ENCODE measurements at places on chromosomes 7 and 10. TPM values are rescaled to one million over a fixed set of nuclear protein-coding genes. Genes with fewer than 3 reads are reported as not detected.

DNA sequence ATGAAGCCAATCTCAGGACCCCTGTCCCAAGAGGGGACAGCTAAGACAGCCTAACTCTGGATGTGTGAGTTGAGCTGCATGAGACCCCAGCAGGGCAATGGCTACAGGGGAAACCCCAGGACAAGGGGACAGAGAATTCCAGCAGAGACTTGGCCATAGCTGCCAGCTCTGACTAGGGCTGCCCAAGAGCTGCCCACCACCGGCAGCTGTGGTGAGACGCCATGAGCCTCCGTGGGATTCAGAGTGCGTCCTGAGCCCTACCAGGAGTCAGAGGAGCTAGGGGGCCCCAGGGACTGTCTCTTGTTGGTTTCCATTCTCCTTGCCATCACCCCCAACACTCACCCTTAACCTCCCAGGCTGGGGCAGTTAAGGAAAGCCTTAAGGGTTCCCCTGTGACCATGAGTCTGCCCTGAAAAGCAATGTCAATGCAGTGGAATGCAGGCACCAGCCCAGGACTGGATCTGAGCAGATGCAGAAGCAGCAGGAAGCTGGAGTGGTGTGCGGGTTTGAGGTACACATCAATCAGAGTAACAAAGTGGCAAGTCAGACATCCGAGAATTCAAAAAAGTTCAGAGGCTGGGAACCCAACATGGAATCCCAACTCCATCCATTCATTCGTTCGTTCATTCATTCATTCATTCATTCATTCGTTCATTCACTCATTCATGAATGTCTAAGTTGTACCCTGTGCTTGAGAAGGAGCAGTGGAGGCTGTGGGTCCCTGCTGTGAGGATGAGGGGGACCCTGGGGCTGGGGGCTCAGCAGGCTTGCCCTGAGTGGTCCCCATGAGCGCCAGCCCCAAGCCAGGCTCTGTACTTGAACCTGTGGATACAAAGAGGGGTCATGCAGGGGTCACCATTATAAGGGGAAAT is 52.9 kb downstream of the C10orf120 start:
- peak; percentile 52 for DNase-seq

GRCh38 chr10:51129946-51130544 is 55.8 kb downstream of the PRKG1 start:
- DNase-seq: no peak

DNA sequence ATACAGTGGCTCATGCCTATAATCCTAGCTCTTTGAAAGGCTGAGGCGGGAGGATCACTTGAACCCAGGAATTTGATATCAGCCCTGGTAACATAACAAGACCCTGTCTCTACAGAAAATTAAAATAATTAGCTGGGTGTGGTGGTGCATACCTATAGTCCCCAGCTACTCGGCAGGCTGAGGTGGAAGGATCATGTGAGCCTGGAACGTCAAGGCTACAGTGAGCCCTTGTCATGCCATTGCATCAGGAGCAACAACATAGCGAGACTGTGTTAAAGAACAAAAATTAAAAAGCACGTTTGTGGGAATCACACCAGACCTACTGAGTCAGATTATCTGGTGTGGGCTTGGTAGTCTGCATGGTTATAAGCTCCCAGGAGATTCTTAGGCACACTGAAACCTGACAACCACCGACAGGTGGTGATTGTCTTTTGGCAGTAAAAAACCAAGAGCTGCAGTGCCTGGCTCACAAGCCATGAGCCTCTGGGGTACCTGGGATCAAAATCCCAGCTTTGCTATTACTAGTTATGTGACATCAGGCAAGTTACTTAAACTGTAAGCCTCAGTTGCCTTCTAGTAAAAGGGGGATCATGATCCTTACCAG is 146.9 kb downstream of the SND1 start:
- no peak for DNase-seq

- DNase-seq: no peak
Measured at GRCh38 chr7:106964466-106964865, 80.0 kb upstream of the PRKAR2B start.

The DRGX gene
- not detected for total RNA-seq

DNA sequence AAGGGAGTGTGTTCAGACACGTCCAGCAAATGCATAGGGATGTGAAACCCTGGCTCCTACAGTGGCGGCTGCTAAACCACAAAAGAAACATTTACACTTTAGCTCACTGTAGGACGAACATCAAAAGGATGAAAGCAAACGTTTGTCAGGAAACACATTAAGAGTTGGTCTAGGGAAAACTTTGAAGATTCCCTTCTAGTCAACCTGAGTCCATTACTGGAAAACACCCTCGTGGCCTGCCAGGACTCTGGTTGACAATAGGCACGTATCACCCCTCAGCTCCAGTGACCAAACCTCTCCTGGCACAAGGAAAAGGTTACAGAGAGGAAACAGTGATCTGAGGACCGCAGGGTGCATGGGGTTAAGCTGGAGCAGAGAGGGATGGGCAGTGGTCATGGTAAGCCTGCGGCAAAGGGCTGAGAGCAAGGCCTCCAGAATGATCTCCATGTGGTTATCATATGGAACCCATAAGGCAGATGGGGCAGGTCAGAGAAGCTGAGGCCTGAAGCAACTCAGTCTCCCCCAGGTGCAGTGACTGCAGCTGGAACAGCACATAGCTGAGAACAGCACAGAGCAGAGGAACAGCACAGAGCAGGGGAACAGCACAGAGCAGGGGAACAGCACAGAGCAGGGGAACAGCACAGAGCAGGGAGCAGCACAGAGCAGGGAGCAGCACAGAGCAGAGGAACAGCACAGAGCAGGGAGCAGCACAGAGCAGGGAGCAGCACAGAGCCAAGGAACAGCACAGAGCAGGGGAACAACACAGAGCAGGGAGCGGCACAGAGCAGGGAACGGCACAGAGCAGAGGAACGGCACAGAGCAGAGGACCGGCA is 49.9 kb downstream of the CHST15 start:
- no peak for DNase-seq

The FFAR4 gene
- not detected for total RNA-seq

GRCh38 chr7:74029089-74029785 is 1.3 kb downstream of the ELN start:
- no peak for DNase-seq

GRCh38 chr7:99141841-99142726 is 1.8 kb downstream of the SMURF1 start:
- DNase-seq: peak; percentile 56

DNA sequence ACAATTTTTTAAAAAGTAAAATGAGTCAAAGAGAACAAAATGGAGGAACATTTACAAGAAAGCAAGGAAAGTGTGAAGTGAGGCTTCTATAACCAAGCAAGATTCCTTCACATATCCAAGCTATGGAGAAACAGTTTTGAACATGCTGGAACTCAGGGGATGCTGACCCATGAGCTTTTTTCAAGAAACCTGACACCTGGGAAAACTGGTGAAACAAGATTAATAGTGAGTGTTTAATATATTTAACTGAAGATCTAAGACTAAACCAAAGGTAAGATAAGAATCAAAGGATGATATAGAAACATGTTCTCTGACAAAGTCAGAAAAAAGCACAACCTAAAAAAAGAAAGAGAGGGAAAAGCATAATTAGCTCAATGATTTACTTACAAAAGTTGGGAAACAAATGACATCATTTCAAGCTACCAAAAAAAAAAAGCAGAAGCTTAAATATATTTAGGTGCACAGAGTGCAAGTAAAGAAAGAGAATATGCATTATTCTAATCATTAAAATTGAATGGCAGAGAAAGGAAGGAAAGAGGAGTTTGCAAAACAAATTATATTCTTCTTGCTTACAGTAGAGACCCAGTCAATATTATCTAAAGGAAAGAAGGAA is 24.9 kb downstream of the C7orf25 start:
- DNase-seq: no peak

DNA sequence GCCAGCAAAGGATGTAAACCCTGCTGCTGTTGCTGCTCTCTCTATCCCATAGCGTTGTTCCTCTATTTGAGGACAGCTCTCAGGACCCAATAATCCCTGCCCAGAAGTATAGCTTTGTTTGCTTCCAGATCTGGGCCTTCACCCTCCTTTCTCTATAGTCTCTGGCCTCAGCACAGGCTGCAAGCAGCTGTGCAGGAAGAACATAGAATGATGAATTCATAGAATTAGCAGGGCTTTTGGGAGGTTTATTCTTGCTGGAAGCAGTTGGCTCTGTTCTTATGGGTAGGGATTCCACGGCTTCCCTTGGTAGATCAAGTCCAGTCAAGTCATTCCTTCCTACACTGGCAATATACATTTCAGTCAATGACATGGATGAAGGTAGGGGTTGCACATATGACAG is 354.7 kb downstream of the HPSE2 start:
- DNase-seq: no peak

The KIFBP gene
- 13.2 TPM for total RNA-seq

DNA sequence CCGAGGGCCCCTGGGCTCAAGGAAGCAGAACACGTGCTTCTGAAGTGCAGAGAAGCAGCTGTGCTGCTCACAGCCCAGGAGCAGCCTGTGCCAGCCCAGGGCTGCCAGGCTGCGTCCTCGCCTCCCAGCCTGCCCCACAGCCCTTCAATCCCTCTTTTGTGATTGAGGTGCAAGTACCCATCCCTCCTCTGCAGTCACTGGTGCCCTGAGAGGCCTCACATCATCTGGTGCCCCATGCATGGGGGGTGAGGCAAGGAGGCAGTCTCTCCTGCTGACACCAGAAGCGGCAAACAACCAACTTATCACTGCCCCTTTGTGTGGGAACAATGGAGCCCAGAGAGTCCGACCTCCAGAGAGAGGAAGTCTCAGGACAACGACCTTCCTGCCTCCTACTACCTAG is 49.8 kb upstream of the FGFR2 start:
- DNase-seq: no peak

DNA sequence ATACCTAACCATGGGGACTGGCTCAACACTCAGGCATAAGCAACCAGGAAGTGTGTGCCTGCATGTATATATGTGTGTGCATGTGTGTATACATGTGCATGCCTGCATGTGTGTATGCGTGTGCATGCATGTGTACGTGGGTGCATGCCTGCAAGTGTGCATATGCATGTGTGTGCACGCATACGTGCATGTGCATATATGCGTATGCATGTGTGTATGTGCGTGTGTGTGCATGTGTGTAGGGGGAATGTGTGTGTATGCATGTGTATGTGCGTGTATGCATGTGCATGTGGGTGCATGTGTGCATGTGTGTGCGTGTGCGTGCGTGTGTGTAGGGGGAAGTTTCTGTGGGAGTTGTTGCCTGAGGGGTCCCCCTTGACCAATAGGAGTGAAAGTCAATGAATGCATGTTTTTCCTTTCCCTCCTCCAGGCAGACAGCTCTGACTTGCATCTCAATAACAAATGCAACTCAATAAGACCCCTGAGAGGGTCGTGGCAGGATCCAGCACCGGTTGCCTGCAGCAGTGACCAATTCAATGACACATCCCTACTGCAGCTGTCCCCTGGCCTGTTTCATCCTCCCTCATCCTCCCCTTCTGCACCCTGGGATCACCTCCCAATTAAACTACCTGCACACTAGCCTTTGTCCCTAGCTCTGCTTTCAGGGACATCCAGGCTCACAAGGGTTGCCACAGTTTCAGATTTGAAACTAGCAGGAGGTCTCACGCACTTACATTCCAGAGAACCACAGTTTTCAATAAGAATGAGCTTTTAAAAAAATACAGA is 27.0 kb upstream of the FZD8 start:
- DNase-seq: no peak

DNA sequence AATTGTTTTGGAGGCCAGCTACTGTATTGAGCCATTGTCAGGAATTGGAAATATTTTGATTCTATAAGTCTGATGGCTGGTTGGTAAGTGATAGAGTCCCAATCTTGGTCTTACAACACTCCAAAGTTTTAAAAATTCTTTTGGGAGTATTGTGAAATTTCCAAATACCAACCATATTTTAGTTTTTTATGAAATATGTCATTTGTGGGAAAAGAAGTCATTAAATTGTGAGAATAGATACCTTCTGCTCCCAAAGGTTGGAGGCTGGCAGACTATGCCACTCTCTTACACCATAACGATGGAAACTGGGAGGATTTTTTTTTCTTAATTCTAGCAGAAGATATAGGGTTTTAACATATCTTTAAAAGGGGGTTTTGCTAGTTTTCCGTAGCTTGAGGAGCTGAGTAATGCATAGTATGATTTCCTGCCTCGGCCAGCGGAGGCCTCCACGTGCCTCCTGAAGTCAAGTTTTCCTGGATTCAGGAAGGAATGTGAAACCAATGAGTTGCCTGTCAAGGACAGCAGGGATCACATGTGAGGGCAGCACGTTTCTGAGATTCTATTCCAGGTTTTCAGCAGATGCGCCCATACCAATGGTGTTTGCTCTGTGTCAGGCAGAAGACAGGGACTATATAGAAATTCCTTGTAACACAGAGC is 92.2 kb upstream of the LAMB4 start:
- DNase-seq: no peak

The TMEM225B gene
- 0.76 TPM for total RNA-seq

DNA sequence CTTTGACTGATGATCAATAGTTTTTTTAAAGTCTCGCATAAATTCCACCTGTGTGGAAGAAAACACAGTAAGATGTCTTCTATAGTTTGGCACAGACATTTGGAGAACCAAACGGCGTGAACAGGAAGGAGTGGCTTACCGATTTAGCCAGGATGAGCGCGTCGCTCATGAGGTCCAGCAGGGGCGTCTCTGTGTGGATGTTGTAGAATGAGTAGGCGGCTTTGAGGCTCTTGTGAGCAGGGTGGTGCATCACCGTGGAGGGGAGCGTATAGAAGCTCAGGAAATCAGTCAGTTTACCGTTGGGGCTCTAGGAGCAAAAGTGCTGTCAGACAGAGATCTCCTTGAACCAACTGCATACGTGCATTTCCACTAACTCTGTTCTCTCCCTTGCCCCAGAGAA is 15.5 kb downstream of the RPP38 start:
- no peak for DNase-seq

The SFTPA1 gene
- not detected for total RNA-seq

DNA sequence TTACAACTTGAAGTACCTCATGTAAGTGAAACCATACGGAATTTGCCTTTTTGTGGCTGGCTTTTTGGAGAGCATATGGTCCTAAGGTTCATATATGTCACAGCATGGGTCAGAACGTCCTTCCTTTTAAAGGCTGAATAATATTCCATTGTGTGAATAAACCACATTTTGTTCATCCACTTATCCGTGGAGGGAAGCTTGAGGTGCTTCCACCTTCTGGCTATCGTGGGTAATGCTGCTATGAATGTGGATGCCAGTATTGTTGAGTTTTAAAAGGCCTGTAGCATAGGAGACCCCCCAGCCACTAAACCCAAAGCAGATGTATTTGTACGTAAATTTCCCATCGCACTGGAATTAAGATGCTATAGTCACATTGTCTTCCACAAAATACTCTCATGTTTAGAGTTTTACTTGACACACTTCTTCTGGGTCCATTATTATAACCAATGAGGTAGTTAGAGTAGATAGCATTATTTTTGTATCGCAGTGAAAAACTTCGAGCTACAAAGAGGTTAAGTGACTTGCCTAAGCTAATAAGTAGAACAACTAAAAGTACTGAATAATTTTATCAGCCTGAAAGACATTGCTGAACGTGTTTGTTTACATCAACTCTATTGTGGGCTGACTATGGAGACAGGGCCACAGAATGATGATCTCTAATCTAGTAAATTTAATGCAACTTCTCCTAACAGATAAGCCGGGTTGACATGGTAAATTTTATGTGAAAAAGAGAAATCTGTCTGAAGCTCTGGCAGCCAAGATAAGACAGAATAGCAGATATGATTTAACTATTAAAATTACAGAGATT is 183.0 kb upstream of the CTBP2 start:
- no peak for DNase-seq

The NAT16 gene
- total RNA-seq: not detected

- DNase-seq: no peak
Measured at GRCh38 chr10:59098387-59098786, 78.1 kb upstream of the PHYHIPL start.

GRCh38 chr10:77827366-77827765 is 99.2 kb downstream of the DLG5 start:
- DNase-seq: no peak

The KCNH2 gene
- 0.41 TPM for total RNA-seq

Measured in activated naive CD4-positive, alpha-beta T cell treated with anti-CD3 and anti-CD28 coated beads, Interleukin-2, amount 50 U/mL, for 72 hours (primary cell).